ENCODE measurements at places on chromosomes 5 and 9. TPM values are rescaled to one million over a fixed set of nuclear protein-coding genes. Genes with fewer than 3 reads are reported as not detected.

DNA sequence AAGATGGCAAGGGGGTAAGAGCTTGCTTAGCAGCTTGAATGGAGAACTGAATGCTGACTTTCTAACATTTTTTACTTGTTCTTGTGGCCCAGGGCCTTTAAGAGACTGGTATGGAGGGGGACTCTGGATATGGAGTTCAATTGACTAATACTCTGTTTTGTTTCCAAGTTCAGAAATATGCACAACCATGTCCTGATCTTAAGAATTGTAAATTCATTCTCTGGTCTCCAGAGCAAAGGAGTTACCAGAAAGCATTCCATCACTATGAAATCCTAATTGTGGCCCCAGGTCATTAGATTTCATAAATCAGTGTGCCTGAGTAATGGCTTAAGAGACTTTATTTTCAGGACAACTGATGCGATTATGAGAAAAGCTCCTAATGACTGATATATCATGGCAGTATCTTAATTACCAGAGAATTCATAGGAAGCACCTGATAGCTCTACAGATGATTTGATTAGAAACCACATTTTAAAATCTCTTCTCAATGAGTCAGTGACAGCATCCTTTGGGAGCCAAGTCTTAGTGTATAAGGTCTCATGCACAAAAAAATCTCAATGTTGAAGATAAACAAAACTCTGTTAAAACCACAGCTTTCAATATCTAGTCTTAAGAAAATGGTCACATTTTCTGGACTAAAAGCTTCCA is 613.6 kb upstream of the KLF4 start:
- no peak overlapping the region for H3K27ac ChIP-seq
- no peaks in the 10 kb centered on the region for H3K27me3 ChIP-seq
- DNase-seq: no peak
- no peak overlapping the region for H3K4me3 ChIP-seq

GRCh38 chr5:11946317-11946716 is 42.1 kb upstream of the CTNND2 start:
- H3K36me3 ChIP-seq: no peaks in the 10 kb centered on the region
- H3K4me1 ChIP-seq: no peaks in the 10 kb centered on the region
- no peak overlapping the region for H3K27ac ChIP-seq

SMIM27 gene
- total RNA-seq: 15.6 TPM

DNA sequence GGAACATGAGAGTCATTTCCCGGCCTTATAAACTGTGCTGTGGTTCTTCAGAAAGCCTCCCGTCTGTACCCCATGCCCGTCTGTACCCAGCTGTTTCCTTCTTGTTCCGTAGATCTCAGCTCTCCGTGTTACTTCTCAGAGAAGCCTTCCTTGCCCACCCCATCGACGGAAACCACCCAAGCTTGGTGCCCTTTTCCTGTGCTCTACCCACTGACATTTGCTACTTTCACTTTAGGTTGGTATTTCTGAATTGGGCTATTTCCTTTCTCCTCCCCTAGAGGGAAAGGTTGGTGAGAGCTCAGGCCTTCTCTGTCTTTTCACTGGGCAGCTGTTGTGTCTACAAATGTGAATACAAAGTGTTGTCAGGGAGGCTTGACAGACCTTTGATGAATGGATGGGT is 764.5 kb upstream of the ADAMTS16 start:
- DNase-seq: no peak
- no peak overlapping the region for H3K27ac ChIP-seq
- H3K4me1 ChIP-seq: no peaks in the 10 kb centered on the region
- no peak overlapping the region for H3K4me3 ChIP-seq

- no peaks in the 10 kb centered on the region for H3K4me1 ChIP-seq
- no peak for DNase-seq
- H3K27me3 ChIP-seq: no peaks in the 10 kb centered on the region
- H3K36me3 ChIP-seq: no peaks in the 10 kb centered on the region
- H3K4me3 ChIP-seq: no peak overlapping the region
These were observed 112.4 kb downstream of the CETN3 start for GRCh38 chr5:90297045-90297764.
